NCI-H748 treated with DMSO at 0.1 percent for 48 hours (cell line): ENCODE measurements at places on chromosomes 6 and 20.
A peak's percentile ranks its signal among the peaks of the same experiment; 100 is the strongest.

DNA sequence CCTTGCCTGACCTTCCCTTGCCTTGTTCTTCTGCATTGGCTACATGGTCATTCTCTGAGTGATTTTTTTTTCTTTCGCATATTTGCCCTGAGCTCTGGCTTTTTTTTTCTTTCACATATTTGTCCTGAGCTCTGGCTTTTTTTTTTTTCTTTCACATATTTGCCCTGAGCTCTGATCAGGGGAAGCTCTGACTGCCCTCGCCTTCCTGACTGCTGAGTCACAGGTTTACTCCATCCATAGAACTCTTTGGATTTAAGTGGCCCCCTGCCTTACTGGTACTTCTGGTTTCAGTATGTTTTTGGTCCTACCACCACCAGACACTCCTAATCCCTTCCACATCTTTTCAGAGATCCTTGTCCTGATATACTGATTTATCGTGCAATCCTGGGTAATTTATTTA lies 201.1 kb downstream of the OGFRL1 start:
- no peak for DNase-seq

GRCh38 chr6:125357515-125358256 lies 55.9 kb upstream of the HDDC2 start:
- no peak for DNase-seq

DNA sequence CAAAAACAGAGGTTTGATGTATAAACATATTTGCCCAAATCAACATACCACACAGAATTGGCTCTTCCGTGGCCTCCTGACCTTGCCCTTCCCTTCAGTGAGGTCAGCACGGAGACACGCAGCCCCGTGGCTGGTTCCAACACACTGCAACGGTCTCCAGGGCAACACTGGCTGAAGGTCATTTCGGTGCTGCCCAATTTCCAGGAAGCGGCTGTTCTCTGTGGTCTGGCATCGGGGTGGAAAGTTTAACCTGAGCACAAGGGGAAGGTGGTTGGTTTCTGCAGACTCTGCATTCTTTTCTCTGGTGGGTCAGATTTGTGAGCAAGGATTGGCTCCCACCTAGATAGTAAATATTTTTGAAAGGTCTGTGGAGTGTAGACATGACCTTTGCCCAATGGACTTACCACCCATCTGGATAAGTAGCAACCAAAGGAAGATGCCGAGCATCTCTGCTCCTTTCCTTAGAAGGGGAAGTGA lies 177.6 kb upstream of the PHACTR1 start:
- no peak for DNase-seq

DNA sequence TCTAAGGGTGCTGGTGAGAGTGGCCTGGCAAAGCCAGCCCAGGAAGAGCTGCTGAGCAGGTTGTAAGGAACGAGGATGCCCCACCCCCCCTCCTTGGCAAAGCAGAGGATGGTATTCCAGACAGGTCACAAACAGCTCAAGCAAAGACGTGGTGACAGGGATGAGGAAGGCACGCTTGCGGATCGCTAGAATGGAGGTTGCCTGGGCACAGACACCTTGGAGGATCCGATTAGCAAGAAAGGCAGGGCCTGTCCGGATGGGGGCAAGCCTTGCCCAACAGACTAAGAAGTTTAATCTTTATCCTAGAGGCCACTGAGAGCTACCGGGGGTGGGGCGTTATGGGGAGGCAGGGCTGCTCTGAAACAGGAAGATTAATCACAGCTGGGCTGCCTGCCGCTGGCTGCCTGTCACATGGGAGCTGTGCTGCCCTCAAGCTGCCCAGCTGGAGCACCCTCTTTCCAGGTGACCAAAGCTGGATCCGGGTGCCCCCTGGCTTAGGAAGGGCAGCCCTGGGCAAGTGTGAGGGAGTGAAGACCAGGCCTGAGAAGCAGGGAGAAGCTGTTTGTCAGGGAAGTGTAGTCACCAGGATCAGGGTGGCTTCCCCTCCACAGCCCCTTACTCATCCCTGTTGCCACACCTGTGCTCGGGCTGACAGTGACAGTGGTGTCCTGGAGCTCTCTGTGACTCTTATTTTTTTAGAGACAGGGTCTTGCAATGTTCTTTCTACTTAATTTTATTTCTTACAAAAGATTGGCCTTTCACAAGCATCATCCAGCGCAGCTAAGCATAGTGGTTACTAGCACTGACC lies 9.1 kb upstream of the MAPK13 start:
- no peak for DNase-seq

DNA sequence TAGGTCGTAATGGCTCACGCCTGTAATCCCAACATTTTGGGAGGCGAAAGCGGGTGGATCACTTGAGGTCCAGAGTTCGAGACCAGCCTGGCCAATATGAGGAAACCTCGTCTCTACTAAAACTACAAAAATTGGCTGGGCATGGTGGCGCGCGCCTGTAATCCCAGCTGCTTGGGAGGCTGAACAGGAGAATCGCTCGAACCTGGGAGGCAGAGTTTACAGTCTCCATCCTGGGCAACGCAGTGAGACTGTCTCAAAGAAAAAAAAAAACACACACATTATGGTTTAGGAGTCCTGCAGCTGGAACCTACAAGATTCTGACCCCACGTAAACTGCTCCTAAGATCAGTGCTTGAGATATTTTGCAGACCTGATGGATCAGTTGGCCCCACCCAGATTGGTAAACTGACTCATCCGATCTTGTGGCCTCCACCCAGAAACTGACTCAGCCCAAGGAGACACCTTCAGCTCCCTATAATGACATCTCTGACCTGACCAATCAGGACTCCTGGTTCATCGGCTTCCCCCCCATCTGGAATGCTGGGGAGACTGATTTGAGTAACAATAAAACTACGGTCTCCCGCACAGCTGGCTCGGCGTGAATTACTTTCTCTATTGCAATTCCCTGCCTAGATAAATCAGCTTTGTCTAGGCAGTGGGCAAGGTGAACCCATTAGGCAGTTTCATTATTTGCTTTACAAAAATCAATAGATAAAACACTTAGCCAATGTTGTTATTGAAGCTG lies 96.2 kb upstream of the BTN3A2 start:
- DNase-seq: peak; percentile 61

- DNase-seq: no peak
Measured at GRCh38 chr20:53707371-53708055, 113.9 kb upstream of the ZNF217 start.
